ENCODE measurements at places on chromosomes 4 and X.

DNA sequence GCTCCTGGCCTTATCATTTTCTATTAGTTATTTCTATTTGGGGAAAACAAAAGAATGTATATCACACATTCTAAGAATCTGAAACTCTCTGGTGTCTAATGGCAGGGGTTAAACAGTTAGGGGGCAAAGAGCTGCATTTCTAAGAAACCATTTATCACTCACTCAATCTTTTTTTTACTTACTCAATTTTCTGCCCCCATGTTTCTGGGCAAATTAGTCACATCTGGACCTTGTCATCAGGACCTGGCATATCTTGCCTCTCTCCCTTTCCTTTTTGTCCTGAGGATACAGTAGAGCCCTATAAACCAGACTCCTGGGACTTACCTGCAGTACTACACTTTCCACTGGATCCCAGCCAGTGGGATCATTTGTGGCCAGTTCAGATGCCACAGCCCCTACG is 89.1 kb downstream of the ANXA3 start:
- DNase-seq, result no peak

GRCh38 chr4:165779950-165780670 is 92.9 kb upstream of the TLL1 start:
- DNase-seq, result no peak

- no peak for DNase-seq
Measured at GRCh38 chr4:38620527-38621027, 43.4 kb upstream of the KLF3 start.

DNA sequence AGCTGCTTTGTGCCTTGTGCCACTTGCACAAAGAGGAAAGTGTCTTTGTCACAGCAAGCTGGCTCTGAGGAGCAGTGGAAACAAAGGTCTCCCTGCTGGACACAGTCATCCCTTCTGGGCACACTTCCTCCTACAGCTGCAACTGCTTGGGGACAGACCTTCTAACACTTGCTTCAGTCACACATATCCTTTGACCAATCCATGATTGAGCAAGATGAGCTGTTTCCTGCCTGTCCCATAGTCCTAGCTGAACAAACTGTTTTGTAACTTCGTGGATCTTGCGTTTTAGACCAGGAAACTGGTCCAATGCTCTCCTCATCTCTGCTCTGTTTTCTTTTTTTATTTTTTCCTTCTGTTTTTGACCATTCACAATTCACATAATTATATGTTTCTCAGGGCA is 98.5 kb downstream of the RRAGB start:
- no peak for DNase-seq

DNA sequence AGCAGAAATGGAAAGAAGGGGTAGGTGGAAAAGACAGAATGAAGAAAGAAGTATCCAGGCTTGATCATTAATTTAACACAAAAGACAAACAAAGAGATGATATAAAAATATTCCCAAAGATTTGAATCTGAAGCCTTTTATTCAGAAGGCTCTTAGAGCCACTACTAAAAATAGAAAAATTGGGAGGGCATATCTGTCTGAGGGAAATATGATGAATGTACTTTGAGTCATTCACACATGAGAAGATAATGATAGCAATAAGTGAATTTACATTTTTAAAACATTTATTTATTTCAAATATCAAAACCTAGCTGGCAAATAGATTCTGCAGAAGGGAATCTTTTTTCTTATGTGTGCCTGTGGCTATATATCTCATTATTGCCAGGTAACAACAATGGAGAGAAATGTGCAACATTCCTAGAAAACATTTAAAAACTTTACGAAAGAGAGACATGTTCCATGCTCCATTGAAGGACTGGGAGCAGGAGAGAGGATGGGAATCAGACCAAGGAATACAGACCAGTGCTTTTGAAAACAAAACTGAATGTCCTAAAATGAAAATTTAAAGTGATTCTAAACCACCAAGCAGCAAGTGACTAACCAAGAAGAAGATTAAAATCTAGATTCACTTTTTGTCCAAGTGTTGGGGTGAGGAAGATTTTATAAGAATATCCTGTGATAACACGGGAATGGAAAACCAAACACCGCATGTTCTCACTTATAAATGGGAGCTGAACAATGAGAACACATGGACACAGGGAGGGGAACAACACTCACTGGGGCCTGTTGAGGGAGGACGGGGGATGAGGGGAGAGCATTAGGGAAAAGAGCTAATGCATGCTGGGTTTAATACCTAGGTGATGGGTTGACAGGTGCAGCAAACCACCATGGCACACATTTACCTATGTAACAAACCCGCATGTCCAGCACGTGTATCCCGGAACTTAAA is 41.2 kb downstream of the ANXA5 start:
- DNase-seq, result no peak

DNA sequence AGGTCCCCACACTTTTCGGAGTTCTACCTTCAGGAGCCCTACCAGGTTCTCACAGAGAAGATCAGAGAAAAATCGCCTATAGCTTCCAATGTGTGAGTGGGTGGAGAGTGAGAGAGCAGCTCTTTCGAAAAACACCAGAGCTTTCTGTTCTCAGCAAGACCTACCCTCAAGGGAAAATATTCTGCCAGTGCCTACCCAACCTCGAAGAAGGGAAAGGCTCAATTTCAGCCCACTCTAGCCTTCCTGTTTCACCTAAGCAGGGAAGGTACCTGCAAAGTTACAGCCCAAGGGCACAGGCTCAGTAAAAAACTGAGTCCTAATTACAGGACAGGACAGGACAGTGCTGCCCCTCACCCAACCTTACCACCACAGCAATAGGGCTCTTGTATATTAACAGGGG is 104.0 kb upstream of the WDR17 start:
- no peak for DNase-seq

- no peak for DNase-seq
Measured at GRCh38 chr4:189304809-189305208, 635.9 kb upstream of the FRG1 start.

GRCh38 chrX:40152173-40152711 is 54.5 kb upstream of the BCOR start:
- no peak for DNase-seq

GRCh38 chrX:5672099-5672498 is 556.6 kb downstream of the NLGN4X start:
- no peak for DNase-seq

DNA sequence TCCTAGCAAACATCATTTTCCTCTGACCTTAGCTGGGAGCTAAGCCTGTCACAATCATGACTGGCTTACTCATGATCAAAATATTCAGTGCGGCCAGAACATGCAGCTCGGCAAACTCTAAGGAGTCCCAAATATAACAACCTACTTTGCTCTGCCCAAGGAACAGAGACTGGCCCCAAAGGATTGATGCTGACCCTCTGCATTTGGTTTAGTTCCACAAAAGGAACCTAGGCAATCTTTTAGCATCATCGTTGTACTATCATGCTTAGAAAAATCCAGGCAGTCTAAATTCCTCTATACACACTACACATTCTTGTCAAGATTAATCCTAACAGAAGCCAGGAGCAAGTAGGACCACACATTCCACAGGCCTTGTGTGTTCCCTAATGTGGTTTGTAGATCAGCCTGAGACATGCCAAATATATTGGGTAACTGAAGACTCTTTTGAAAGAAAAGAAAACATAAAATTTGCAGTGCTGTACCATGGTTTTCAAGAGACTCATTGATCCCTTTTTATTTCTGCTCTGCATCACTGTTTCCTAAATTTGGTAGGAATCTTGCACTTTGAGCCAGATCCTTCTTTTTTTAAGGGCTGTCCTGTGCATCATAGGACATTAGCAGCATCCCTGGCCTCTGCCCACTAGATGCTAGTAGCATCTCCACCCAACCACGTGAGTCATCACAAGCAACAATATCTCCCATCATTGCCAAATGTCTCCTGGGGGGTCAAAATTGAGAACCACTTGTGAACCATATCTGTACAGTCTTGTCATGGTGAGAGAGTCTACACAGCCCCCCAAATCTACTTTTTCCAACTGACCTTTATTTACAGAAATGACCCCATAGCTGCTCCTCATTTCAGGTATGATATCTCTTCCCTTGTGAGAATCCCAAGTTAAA is 17.6 kb upstream of the CC2D2A start:
- no peak for DNase-seq

DNA sequence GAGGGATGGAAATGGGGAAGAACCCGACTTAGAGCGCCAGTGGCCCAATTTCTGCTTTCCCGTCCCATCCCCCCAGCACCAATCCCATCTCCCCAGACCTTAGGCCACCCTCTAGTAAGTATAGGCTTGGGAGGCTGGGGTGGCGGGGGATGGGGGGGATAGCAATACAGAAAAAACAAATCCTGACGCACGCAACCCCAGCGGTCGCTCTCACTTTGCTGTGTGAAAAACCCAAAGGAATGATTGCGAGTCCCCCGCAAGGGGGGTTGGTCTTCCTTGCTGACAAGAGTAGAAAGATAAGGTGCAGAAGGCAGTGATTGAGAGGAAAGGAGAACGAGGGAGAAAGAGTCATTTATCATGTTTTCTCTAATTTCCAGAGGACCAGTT is 863 bp downstream of the CPE start:
- DNase-seq, result no peak

DNA sequence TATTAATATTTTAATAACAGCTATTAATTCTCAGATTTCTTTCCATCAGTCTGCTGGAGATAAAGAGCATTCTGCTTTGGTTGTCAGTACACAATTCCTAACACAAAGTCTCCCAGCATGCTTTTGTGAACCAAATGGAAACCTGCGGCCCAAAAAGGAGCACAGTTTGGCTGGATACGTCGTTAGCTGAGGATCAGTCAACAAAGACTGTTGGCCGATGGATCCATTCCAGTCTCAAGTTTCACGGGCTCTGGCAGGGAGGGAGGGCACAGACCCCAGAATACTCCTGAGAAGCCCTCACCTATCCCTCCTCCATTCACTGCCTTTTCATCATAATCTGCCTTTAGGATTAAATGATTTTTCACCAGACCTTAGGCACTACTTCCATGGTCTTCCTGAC is 26.3 kb upstream of the PRSS48 start:
- no peak for DNase-seq

GRCh38 chr4:683982-684622 is 4.8 kb downstream of the SLC49A3 start:
- DNase-seq, result peak; percentile 11

DNA sequence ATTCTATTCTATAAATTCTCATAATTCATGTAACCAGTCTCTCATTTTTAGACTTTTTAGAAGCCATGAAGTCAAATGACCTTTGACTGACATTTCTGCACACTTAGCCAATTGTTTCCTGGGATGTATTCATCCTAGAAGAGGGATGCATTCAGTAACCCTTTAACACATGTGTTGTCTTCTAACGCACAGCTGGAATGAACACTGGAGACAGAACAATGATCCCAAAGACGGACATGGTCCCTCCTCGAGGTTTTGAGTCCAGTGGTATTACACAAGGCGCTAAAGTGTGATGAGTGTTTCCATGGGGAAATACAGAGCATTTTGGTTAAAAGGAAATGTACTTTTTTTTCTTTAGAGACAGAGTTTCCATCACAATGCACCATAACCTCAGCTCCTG is 39.8 kb upstream of the CLDN24 start:
- no peak for DNase-seq

- no peak for DNase-seq
Measured at GRCh38 chr4:109649872-109650271, 53.4 kb downstream of the CASP6 start.

- no peak for DNase-seq
Measured at GRCh38 chr4:168569066-168569930, 72.4 kb downstream of the PALLD start.

- DNase-seq, result no peak
Measured at GRCh38 chr4:87465739-87466366, 43.5 kb downstream of the NUDT9 start.

DNA sequence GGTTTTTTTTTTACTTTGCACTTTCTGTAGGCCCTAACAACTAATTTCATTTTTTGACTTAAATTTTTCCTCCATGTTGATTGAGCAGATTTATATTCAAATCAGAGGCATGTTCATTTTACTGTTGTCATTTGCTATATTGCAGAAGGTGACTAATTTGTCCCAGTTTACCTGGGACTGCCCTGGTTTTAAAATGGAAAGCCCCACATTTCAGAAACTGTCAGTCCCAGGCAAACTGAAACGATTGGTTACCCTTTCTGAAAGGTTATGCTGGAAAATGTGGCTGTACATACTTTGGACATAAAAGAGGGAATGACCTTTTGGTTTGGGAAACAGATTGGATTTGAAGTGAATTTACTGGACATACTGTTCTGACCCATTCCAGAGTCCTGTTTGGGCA is 160.0 kb downstream of the SPCS3 start:
- no peak for DNase-seq

- no peak for DNase-seq
Measured at GRCh38 chrX:107706309-107706708, 69.3 kb downstream of the TSC22D3 start.

Measured in NCI-H2107 (cell line).